ENCODE measurements at places on chromosomes 2 and 18. TPM values are rescaled to one million over a fixed set of nuclear protein-coding genes. Genes with fewer than 3 reads are reported as not detected.

Gene YPEL5
- 112 TPM for total RNA-seq

Gene ACTR1B
- total RNA-seq: 58.3 TPM

Gene ALPP
- not detected for total RNA-seq

Gene HOXD4
- total RNA-seq: 0.06 TPM

Gene NEU2
- total RNA-seq: not detected

Gene UGT1A10
- not detected for total RNA-seq

Gene DOK6
- total RNA-seq: 3.0 TPM

Gene HNRNPA3
- 26.3 TPM for total RNA-seq

Gene PDK1
- 13.9 TPM for total RNA-seq

Gene CRYGC
- total RNA-seq: not detected

Gene SLC23A3
- total RNA-seq: 1.6 TPM

Gene CCDC85A
- total RNA-seq: 0.19 TPM

Gene REG1B
- total RNA-seq: not detected

Gene GPN1
- total RNA-seq: 27.9 TPM

Gene C2orf78
- total RNA-seq: not detected
